ENCODE measurements at places on chromosomes 5 and 9.

DNA sequence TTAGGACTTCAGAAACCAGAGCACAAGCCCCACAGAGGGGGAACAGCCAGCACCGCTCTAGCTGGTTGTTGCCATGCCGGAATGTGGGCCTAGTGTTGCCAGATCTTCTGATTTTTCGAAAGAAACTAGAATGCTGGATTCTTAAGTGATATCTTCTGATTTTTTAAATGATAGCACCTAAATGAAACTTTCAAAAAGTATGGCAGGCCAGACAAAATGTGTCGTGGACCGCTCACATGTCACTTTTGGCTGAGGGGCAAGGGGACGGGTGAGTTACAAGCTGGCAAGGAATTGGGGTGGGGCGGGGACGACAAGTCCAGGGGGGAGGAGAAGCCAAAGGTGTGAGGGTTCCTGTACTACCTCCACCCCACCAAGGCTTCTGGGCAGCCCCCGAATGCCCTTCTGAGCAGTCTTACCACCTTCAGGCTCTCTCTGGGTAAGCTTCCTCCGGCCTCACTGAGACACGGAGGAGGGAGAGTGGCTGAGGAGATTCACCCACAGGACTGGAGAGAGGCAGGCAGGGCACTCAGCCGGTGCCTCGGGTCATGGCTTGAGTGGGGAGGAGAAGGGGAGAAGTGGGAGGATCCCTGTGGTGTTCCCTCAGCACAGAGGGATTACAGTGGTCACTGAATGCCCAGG is 10.3 kb downstream of the B4GALT7 start:
- no peak for DNase-seq

DNA sequence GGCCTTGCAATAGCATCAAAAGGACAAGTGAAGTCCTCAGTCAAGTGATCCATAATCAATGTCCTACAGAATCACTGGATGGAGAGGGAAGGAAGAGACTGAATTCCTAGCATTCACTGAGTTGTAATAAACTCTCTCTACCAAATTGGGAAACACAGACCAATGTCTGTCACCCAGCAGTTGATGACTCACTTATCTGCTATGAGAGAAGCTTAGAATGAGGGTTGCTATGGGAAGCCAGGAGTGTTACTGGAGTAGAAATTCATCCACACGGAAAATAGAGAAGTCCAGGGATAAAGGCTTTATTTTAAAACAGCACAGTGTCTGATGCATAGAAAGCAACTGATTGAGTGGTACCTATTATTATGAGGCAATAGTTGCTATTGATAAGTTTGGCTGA is 407.4 kb downstream of the BRINP1 start:
- no peak for DNase-seq

DNA sequence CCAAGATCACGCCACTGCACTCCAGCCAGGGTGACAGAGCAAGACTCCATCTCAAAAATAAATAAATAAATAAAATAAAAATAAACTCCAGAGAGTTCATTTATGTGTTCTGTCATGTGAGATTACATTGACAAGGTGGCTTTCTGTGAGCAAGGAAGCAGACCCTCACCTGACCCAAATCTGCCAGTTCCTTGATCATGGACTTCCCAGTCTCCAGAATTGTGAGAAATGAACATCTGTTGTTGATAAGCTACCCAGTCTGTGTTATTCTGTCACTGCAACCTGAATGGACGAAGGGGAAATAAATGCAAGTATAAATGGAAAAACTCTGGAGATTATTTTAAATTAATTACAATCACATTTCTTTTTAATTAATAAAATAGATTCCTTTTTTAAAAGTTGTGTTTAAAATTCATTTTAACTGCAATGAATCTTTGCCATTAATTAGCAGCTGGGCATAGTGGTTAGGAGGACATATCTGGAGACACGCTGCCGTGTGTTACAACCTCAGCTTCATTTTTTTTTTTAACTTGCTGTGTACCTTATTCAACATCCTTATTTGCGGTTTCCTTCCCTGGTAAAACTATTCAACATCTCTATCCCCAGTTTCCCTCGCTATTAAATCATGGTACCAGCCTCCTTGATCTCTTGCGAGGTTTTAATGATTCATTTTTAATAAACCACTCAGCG is 376.4 kb downstream of the CHSY3 start:
- no peak for DNase-seq

DNA sequence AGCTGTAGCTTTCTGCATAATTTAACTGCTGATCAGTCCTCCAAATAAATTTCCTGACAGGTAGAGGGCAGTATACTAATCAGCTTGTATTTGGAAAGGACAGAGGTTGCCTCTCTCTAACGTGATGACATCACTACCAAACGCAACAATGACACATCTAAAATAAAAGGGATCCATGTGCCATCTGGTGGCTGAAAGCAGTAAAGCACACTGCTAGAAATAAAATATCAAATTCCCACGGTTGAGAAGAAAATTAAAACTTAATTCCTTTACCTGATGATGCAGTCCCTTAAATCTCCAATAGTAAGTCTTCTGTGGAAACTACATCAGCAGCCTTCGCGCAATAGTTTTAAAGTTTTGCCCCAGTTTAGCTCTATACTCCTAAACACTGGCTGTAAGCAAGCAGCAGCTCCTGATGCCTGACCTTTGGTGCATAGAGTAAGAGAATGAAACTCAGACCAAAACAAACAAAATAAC is 54.5 kb downstream of the DIAPH1 start:
- DNase-seq, result peak; percentile 96

GRCh38 chr5:65483546-65484346 is 2.0 kb upstream of the ADAMTS6 start:
- DNase-seq, result peak; percentile 39

GRCh38 chr9:36779582-36779981 is 206.9 kb downstream of the MELK start:
- DNase-seq, result no peak

GRCh38 chr5:89604342-89604741 is 721.4 kb upstream of the MEF2C start:
- DNase-seq, result no peak

DNA sequence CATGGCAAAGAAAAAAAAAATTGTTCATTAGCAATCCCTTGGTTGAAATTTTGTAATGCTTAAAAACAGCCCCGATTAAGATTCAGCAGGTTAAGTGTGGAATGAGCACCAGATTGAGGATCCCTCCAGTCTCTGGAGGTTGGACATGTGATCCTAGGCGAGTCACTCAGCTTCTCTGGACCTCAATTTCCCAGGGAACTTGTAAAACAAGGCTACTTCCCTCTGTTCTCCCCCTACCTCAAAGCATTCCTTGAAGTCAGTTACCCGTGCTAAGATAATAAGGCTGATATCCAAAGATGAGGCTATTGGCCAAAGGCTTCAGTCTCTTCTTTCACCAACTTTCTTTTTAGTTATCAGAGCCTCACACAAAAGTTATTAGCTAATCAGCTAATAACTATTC is 2.9 kb downstream of the KLHL3 start:
- DNase-seq, result no peak

- no peak for DNase-seq
Observed at GRCh38 chr9:135038331-135038730, 49.1 kb upstream of the OLFM1 start.

- no peak for DNase-seq
Observed at GRCh38 chr5:128109138-128109537, 25.6 kb downstream of the SLC12A2 start.

- DNase-seq, result no peak
Observed at GRCh38 chr5:65987982-65988381, 61.6 kb downstream of the ERBIN start.

DNA sequence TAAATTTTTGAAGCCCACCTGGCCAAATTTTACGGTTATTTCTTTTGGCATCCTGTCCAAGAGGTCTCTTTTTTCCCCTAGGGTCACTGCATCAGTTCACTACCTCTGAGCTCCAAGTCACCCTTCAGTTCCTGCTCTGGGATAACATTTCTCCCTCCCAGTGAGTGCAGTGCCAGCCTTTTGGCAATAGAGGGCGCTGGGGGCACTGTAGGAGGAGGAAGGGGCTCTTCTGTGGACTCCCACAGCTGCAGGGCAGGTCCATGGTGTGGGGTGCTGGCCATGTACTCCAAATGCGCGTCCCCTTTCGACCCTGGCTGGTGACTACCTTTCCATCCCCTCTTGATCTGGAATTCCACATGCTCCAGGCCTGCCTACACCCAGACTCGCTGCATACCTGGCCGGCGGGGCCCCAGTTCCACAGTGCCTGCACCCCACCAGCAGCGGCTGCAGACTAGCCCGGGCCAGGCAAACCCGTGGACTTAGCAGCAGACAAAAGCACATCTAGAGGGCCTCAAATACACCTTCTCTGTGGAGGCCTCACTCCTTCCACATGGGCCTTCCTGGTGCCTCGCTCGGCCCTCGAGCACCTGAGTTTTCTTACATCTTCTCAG is 20.3 kb upstream of the NINJ1 start:
- DNase-seq, result no peak

GRCh38 chr5:133130387-133131118 is 78.7 kb downstream of the HSPA4 start:
- no peak for DNase-seq

GRCh38 chr5:125065741-125066140 is 319.3 kb upstream of the ZNF608 start:
- DNase-seq, result peak; percentile 95

DNA sequence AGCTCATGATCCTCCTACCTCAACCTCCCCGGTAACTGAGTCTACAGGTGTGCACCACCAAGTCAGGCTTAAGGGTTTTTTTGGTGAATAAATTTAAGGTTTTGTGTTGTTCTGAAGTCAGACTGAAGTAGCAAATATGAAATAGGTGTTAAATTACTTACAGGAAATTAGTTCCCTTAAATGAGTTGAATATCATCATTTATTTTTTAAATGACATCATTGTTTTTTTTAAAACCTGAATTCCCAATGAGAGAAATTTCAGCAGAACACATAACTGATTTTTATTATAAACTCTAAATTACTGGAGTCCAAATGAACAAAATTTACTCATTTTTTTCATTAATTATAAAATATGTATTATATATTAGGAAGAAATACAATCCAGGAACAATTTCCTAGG is 33.0 kb upstream of the NRG2 start:
- no peak for DNase-seq

- no peak for DNase-seq
Observed at GRCh38 chr9:65458992-65459391, 174.0 kb upstream of the FOXD4L5 start.

GRCh38 chr9:93541005-93541404 is 35.4 kb upstream of the PHF2 start:
- DNase-seq, result no peak

GRCh38 chr5:58450018-58450417 is 9.9 kb downstream of the PLK2 start:
- no peak for DNase-seq

- no peak for DNase-seq
Observed at GRCh38 chr9:99563364-99563763, 258.3 kb upstream of the NR4A3 start.

- no peak for DNase-seq
Observed at GRCh38 chr9:89716559-89716958, 111.7 kb downstream of the GADD45G start.

DNA sequence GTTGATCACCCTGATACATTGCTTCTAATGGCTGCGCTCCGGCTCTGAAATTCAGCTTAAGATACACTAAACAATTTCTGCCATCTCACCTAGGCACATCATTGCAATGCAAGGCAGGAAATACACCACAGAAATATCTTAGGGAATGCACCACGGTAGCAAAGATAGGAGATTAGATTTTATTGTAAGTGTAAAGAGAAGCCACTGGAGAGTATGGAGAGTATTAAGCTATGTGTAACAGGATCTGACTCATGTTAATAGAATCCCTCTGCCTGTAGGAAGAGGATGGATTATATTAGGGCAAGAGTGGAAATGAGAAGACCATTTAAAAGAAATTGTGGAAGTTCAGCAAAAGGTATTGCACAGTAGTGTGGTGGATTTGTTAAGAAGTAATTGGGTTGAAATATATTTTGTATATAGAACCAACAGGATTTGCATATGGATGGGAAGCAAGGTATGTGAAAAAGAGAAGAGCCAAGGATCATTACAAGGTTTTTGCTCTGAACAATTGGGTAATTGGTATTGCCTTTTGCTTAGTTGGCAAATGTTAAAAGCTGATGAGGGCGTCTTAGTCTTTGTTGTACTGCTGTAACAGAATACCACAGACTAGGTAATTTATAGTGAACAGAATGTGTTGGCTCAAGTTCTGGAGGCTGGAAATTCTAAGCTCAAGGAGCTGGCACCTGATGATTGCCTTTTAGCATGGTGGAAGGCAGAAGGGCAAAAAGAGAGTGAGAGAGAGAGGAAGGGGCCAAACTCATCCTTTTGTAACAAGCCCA is 636.1 kb downstream of the PSAT1 start:
- no peak for DNase-seq

- DNase-seq, result no peak
Observed at GRCh38 chr9:104748359-104749031, 1.0 kb downstream of the NIPSNAP3A start.

- no peak for DNase-seq
Observed at GRCh38 chr9:7129391-7129790, 371.6 kb downstream of the KDM4C start.

DNA sequence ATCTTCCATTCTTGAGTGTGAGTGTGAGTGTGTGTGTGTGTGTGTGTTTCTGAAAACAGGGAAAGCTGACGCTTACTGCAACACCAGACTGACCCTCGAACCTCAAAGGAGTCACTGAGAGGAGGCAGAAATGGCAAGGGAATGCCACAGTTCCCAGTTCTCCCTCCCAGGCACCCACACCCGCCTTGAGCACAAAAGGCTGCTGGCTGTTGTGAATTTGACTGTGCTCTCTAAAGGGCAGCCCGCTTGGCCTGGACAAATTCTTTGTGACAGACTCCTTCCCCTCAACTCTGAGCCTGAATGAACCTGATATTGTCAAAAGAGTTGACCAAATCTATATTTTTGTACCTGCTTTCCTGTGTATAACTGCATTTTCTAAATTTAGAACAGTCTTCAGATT is 245.7 kb upstream of the IRX2 start:
- no peak for DNase-seq

DNA sequence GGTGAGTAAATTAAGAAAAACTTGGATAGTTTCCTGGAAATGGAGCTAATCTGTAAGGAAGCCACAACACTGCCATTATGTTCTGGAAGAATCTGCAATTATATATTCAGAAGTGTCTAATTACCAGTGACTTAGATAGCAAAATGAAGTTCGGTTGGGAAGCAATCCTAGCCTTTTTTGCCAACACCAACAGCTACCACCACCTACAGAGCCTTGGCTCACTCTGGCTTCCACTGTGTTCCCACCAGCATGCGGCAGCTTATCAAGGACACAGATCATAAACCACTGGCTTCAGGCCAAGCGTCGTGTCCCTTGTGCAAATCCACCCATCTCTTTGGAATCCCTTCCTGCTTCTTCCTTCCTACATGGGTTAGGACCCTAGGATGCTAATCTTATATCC is 118.0 kb upstream of the PCA3 start:
- peak; percentile 77 for DNase-seq
